ENCODE measurements at places on chromosomes 5 and 9.

DNA sequence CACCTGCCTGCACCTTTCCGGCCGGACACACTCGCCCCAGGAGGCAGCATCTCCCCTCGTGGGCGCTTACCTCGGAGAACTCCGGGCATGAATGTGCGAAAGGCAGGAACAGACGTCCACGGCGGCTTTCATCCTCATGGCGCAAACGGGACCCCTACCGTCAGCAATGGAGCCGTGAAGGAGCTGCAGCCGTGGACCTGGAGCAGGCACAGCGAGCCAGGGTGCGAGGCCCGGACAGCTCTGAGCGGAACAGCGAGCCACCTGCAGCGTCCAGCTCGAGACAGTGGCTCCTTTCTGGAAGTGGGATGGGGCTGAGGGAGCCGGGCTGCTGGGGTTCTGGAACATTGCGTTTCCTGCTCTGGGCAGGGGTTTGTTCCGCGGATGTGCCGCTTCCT lies 7.8 kb upstream of the SLC6A19 start:
- DNase-seq = no peak

GRCh38 chr9:34802916-34803315 lies 93.0 kb upstream of the CCL21 start:
- no peak for DNase-seq

DNA sequence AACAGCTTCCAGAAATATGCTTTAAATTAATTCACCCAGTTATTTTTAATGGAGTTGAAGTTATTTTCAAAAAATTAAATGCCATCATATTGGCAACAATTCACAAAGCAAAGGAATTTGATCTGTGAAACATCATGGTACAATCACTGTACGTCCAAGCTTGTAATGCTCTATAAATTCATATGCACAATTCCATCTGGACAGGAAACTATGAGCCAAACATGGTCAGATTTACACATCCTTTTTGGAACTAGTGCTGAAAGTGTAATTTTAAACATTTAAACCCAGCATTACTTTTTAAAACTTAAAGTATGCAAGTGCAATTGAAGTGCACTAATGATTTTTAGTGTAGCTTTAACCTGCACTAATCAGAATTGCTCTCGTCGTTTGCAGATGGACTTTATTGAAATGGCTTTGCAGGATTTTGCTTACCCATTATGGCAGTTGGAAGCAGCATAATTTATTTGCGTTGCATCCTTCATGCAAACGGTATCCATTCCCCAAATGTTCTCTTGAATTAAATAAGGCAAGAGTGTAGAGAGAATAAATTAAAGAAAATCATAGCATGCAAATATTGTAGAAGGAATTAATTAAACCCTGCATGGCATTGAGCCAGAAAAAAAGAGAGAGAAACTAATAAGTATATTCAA lies 21.0 kb upstream of the OR13F1 start:
- DNase-seq = no peak

GRCh38 chr9:82201196-82201595 lies 212.6 kb downstream of the SPATA31D1 start:
- no peak for DNase-seq

GRCh38 chr9:91162784-91163443 lies 198.8 kb downstream of the AUH start:
- peak; percentile 72 for DNase-seq

DNA sequence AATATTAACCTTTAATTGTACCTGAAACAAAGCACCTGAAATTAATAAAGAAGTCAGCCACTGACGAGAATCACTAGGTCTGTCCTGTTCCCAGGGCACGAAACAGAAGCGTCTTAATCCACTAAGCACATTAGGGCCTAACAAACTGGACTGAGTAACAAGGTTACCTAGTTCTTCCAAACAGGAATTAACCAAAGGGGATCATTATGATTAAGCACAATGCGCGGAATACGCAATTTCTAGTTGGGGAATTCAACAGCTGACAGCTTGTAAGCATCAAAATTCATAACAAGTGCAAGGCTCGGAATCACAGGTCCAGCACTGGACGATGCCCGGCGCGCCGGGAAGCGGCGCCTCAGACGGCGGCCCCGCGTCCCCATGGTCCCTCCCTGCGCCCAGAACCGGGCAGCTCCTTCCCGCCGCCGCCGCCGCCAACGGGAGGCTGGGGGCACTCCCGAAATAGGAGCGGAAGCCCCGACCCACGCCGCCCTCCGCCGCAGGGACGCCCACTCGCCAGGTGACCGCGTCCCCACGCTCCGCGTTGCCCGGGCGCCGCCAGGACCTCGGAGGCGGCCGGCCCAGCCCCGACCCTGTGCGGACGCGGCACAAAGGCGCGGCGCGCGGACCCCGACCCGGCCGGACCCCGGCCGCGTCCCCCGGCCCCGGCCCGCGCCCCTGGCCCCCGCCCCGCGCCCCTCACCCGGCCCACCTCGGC lies 898 bp downstream of the CAMSAP1 start:
- DNase-seq = no peak

- DNase-seq = no peak
Measured at GRCh38 chr5:177194268-177194667, 60.7 kb downstream of the NSD1 start.

DNA sequence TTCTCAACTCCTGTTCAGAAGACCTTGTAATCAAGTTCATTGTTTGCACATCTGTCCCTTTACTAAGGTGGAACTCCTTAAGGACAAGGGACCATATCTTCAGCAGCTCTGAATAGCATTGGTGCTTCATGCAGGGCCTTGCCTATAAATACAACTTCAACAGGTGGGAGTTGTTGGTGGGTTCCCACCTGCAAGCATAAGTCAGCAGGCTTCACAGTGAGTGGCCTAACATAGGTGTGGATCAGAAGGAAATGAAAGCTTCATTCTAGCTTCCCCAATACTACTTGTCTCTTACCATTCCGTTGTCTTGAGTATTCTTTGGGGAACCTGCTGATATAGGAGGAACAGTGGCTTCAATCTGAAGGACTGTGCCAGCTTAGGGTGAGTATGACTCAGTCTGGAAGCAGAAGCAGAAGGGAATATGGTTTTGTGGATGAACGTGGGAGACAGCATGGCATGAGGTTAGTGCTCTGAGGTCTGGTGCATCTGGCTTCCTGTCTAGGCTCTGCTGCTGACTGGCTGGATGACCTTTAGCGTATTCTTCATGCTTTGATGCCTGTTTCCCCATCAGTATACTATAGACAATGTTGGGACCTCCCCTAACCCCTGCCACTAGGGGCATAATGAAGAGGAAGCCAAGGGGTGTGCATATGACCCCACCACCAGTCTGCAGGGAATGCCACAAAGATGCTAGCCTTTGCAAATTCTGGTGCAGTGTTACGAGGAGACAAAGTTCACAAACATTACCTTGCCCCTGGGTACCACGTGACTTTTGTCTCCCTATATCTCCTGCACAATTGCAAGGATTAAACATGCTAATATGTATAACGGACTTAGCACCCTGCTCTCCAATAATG lies 192.3 kb downstream of the PALM2AKAP2 start:
- DNase-seq = peak; percentile 25

DNA sequence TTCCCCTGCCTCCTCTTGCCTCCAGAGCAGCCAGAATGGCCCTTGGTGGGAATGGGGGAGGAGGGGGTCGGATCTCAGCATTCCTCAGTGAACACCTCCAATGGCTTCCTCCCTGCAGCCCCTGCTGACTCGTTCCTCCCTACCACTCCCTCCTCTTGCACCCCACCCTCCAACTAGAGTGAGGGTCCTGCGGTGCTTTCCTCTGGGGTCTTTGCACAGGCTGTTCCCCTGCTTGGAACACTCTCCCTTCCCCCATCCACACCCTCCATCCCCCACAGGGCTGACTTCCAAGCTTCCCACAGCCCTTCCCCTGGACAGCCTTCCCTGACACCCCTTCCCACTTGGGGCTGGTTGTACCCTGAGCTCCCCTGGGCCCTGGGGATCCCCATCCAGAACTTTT lies 70.4 kb upstream of the NEK6 start:
- DNase-seq = no peak

DNA sequence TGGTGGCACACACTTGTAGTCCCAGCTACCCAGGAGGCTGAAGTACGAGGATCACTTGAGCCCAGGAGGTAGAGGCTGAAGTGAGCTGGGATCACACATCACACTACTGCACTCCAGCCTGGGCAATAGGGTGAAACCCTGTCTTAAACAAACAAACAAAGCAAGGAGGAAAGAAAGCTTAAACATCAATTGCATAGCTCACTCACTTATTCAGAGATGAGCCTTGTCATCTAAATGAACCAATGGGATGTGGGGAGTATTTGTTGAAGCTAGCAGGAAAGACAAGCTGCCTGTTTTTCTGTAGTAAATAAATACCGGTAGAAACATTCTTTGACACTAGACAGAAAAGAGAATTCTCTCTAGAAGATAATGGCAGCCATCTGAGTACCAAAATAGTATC lies 161.0 kb upstream of the SLC12A2 start:
- DNase-seq = no peak

- DNase-seq = no peak
Measured at GRCh38 chr9:92648474-92648971, 21.4 kb downstream of the IPPK start.

GRCh38 chr5:2011481-2012411 lies 129.0 kb upstream of the IRX4 start:
- DNase-seq = no peak

- DNase-seq = no peak
Measured at GRCh38 chr5:125365747-125366146, 619.3 kb upstream of the ZNF608 start.

DNA sequence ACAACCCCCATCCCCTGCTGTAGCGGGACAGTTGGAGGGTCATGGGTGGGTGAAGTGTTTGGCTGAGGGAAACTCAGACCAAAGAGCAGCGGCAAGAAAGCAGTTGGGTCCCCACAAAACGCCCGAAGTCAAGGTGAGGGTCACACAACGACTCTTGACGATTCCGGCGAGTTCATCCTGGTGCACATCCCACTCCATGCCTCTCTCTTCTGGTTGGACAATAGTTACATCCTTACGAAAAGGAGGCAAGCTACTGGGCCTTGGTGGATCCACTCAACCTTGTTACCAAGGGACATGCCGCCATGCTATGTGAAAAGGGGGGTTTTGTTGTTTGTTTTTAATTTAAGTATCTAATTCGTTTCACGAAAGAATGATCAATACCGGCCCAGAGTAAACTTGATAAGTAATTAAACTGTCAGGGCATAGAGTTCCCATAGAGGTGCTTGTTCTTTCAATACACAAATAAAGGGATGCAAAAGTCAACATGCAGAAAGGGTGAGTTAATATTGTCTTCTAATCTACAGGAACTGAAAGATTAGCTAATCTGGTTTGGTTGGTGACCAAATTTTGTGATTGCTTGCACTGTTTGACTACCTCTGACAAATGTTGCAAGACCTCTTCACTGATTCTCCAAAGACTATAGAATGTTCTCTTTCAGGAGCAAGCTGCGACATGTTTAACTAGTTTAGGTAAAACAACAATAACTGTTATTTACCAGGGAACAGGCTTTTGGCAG lies 732 bp upstream of the SMIM15 start:
- DNase-seq = no peak

- no peak for DNase-seq
Measured at GRCh38 chr5:54829102-54829501, 156.3 kb downstream of the ESM1 start.

All from stimulated activated CD4-positive, alpha-beta T cell treated with anti-CD3 and anti-CD28 coated beads, Interleukin-1b, Interleukin-23, amount 100 ng/mL, for 48 hours (primary cell).